ENCODE measurements at places on chromosomes 2 and 18.

DNA sequence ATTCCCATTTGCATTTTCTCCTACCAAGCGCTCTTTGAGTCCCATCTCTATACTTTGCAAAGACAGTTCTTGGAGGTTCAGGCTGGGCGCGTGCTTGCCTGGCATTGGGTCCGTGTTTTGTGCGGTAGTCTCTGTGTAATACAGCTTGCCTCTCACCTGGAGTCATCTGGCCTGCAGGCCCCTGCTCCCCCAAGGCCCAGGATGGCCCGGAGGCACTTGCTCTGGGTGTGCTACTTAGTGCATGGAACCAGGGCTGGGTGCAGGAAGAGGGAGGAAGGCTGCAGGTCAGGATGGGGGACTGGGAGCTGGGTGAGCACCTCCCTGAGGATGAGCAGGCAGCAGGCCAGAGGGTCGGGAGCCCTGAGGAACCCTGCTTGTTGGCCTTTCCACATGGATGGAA is 220.9 kb downstream of the LDLRAD4 start:
- no peak for DNase-seq

DNA sequence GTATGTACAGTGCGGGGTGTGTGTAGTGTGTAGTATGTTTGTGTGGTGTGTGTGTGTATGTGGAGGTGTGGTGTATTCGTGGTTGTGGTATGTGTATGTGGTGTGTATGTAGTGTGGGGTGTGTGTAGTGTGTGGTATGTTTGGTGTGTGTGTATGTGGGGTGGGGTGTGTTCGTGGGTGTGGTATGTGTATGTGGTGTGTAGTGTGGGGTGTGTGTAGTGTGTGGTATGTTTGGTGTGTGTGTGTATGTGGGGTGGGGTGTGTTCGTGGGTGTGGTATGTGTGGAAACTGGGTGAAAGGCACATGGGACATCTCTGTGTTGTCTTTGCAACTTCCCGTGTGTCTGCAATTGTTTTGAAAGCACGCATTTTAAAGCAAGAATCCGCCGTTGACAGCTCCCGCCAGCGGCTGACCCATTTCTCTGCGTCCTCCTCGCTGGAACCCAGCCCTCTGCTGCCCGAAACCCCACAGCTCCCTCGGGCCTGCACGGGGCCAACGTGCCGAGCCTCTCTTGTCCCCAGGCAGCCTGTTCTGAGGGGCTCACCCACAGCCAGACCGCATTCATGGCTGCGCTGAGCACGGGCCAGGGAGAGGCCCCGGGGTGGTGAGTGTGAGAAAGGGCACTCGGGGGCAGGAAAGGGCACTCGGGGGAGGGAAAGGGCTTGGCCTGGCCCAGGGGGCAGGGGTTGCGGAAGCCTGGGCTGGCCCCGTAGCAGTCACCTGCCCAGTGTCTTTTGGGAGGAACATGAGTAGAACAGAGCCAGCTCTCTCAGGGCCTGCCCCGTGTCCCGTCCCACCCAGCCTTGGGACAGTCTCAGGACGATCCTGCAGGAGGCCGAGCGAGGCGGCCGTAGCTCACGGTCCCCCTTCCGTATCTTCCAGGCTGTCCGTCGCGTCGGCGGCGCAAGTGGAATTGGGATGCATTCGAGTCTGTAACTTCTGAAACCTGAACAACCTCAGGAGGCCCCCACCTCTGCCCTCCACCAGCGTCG is 61.4 kb downstream of the TWIST2 start:
- no peak for DNase-seq

GRCh38 chr2:70505613-70506391 is 47.8 kb downstream of the TGFA start:
- DNase-seq = no peak

DNA sequence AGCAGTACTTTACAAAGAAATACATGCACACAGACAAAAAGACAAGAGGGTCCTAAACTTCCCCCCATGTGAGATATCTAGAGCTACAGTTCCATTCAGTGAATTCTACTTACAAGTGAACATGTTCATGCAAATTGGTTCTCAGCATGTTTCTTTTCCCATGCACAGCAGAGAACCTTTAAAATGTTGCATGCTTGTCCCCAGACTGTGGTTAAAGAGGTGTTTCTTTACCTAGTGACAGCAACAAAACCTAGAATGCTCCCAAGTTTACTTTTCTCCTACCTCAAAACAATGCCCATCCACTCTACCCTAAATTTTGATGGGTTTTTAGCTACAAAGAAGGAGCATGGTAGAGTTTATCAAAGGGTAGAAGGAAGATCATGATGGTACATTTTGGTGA is 43.7 kb downstream of the FN1 start:
- DNase-seq = no peak

- no peak for DNase-seq
Measured at GRCh38 chr2:215532844-215533243, 97.0 kb upstream of the FN1 start.

DNA sequence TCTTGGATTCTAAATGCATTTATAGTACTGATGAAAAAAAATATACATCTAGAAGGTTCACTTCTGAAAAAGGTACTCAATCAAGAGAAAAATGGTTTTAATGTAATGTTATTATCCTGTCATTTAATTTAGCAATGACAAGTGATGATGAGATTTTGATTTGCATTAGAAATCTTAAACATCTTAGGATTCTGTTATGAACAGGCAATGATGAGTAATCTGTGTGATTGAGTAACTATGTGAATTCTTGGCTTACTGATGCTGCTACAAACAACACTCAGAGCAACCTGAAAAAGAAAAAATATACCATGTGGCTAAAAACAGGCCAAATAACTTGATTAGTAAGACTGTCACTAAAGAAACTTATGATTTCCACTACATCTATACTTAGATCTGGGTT is 30.1 kb downstream of the RBKS start:
- no peak for DNase-seq

- no peak for DNase-seq
Measured at GRCh38 chr18:76457957-76458356, 37.1 kb downstream of the ZNF516 start.

- no peak for DNase-seq
Measured at GRCh38 chr18:25167612-25168410, 184.2 kb downstream of the ZNF521 start.

DNA sequence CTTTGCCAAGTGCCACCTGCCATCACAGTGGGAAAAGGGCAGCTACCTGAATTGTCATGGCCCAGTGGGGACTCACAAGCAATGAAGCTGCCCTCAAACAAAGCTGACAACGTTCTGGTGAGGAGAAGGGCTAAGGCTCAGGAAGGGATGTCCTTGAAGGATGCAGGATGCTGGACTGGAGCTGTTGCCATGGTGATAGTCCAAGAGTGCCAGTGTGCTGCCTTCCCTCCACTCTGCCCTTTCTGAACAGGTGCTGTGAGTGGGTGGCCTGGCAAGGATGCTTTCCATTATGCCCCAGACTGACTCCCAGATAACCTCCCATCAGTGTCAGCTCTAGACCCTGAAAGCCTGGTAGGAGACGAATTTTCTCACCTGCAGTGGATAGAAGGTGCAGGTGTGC is 137.8 kb upstream of the GYPC start:
- no peak for DNase-seq

GRCh38 chr2:35503311-35503710 is 852.3 kb upstream of the CRIM1 start:
- no peak for DNase-seq

- no peak for DNase-seq
Measured at GRCh38 chr18:38933322-38933721, 1367.7 kb upstream of the CELF4 start.

- no peak for DNase-seq
Measured at GRCh38 chr2:160387558-160388262, 105.9 kb downstream of the RBMS1 start.

- no peak for DNase-seq
Measured at GRCh38 chr2:29847886-29848285, 73.5 kb downstream of the ALK start.

- DNase-seq = no peak
Measured at GRCh38 chr2:233164128-233164635, 87.3 kb upstream of the ATG16L1 start.

DNA sequence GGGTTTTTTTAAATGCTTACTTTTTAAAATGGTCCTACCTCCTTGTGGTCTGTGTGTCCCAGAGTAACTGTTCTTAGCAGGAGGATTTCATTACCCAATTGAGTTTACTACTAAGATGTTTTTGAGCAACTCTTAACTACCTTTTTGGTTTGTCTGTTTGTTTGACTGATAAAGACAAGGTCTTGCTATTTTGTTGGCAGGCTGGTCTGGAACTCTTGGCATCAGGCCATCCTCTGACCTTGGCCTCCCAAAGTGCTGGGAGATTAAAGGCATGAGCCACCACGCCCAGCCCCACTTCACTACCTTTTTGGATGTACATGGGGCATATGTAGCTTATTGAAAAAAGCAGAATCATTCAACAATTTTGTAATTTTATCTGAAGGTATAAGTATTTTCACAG is 14.9 kb downstream of the MRPS9 start:
- DNase-seq = no peak

DNA sequence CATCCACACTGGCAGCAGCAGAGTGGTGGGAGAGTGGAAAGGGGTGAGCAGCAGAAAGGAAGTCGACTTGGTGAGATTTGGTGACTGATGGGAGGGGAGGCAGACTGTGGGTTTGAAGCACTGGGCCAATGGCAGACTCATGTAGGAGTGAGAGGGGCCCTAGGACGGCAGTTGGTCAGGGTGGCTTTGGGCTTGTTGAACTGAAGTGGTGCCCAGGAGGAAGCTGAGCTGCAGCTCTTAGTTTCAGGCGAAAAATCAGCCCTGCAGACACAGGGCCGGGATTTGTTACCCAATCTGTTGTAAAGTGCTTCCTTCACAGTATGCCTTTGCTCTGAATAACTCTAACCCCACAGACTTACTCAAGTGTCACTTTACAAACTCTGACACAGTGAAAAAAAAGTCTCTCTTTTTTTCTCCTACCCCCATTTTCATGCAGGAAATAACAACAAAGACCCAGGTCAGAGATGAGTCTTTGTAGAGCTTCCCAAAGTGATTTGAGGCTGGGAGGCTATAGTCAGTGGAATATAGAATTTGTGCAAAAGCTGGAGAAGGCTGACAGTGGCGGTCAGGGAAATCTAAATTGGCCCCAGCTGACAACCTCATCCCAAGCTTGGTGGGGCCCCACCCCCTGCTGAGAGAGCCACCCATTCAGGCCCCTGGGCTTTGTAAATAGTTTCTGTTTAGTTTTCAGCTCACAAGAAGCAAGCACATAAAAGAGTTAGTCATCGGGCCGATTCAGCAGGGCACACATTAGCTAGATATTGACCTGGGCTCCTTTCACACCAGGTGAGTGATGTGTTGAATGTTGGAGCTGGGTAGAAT is 226.9 kb downstream of the VAPA start:
- DNase-seq = peak; percentile 55

DNA sequence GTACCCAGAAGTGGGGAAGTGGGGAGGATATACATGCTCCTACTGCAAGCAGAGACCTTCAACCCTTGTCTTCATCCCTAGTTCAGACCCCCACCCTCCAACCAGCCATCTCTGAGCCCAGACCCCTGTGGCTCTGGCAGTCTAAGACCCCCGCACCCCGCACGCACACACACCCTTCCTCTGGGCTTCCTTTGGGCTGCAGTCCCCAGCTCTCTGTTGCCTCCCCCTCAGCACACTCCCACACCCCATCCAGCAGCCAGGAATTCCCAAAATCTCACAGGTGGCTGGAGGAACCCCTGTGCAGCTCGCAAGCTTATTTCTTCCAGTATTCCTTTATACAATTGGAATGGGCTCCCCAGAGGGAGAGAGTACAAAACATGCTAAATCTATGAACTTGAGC is 13.9 kb upstream of the GYPC start:
- no peak for DNase-seq

GRCh38 chr2:10883801-10884478 is 27.8 kb upstream of the KCNF1 start:
- DNase-seq = no peak

GRCh38 chr2:101469863-101470262 is 5.0 kb downstream of the RFX8 start:
- DNase-seq = no peak

DNA sequence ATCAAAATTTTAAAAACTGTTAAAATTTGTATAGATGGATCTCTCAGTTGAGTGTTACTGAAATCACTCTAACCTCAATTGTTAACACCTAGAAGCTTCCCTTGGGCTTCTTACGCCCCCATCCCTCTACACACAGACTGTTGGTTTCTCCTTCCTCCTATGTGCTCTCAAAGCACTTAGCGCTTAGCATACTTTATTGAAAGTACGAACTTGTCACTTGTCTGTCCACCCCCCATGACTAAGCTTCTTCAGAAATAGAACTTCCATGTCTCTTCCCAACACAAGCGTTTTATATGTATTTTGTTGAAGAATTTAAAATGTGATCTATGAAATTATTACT is 441 bp downstream of the MPHOSPH10 start:
- DNase-seq = no peak

DNA sequence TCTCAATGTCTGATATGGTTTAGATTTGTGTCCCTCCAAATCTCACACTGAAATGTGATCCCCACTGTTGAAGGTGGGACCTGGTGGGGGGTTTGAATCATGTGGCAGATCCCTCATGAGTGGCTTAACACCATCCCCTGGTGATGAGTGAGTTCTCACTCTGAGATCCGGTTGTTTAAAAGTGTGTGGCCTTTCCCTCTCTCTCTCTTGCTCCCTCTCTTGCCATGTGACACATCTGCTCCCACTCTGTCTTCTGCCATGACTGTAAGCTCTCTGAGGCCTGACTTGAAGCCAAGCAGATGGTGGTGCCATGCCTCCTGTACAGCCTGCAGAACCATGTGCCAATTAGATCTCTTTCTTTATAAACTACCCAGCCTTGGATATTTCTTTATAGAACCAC is 108.8 kb downstream of the RBMS1 start:
- no peak for DNase-seq

GRCh38 chr2:81324046-81324445 is 1019.5 kb upstream of the LRRTM1 start:
- DNase-seq = no peak

DNA sequence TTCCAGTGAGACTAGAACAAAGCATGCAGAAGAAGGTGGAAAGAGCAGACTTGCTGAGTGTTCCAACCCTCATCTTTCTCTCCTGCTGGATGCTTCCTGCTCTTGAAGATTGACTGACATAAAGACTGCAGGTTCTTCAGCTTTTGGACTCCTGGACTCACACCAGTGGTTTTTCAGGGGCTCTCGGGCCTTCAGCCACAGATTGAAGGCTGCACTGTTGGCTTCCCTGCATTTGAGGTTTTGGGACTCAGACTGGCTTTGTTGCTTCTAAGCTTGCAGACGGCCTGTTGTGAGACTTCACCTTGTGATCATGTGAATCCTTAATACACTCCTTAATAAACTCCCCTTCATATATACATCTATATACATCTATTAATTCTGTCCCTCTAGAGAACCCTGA is 20.4 kb downstream of the VRK2 start:
- no peak for DNase-seq

DNA sequence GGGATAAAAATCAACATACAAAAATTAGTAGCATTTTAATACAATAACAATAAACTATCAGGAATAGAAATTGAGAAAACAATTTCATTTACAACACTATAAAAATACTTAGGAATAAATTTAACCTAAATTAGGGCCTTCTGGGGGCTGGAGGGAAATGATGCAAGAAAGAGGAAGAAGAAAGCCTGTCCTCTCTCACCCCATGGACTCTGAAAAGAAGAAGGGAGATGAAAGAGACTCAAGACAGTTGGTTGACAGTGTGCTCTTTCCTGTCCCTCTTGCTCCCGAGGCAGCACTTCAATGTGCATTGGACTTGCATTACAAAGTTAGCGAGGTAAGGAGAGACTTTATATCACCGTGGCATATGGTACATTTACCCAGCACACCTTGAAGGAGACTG is 88.5 kb downstream of the VAPA start:
- DNase-seq = no peak
